ENCODE measurements at places on chromosomes 2 and 18.
A peak's percentile ranks its signal among the peaks of the same experiment; 100 is the strongest.

- no peak for DNase-seq
Measured at GRCh38 chr18:62323483-62324180, 1.5 kb upstream of the TNFRSF11A start.

GRCh38 chr2:18552351-18553077, 7.9 kb downstream of the RDH14 start:
- DNase-seq = peak; percentile 22

DNA sequence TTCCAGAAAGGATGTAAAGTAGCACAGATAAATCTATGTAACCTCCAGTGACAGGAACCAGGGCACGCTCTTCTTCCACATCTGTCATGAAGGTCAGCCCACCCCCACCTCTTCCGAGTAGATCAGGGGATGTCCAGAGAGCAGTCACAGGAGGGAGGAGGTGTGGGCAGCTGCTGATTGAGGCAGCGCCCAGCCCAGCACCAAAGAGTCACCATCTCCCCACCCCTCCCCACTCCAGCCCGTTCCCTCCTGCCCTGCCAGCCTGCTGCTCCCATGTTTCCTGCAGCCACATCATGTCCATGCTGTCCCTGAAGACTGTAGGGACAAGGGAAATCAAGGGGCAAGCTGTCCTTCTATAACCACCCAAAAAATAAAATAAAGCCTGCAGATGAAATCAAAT, 269.8 kb downstream of the BCL11A start:
- no peak for DNase-seq

DNA sequence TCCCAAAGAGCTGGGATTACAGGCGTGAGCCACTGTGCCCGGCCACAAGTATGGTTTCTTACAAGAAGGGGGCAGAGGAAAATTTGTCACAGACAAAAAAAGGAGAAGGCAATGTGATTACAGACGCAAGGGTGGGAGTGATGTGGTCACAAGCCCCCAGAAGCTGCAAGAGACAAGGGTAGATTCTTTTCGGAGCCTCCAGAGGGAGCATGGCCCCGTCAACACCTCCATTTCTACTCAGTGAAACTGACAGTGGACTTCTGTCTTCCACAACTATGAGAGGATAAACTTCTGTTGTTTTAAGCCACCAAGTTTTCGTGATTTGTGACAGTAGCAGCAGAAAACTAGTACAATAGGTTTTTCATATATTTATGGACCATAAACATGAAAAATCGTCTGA, 2.1 kb upstream of the TCF7L1 start:
- DNase-seq = peak; percentile 44

DNA sequence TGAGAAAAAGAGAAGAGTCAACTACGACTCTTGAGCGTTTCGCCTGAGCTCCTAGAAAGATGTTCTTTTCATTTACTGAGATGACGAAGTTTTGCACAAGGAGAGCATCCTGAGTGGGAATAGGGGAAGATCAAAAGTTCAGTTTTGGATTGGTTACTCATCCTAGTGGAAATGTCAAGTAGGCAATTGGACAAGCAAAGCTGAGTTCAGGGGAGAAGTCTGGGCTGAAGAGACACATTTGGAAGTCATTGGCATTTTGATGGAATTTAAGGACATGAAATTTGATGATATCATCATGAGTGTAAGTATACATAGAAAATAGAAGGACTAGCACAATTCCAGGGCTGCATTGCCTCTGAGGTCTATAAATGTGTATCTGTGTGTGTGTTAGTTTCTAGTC, 416.6 kb downstream of the RAD51AP2 start:
- DNase-seq = peak; percentile 66

DNA sequence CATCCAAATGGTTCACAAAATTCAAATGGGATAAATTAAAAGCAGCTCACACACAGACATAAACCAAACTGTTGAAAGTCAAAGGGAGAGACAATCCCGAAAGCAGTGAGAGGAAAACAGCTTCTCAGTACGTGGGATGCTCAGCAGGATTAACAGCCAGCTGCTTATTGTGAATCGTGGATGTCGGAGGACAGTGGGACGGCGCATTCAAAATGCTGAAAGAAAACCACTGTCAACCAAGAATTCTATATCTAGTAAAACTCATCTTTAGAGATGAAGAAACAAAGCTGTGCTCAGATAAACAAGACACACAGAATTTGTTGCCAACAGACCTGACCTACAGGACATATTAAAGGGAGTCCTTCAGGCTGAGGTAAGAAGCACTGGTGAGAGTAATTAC, 102.9 kb downstream of the NFATC1 start:
- no peak for DNase-seq

DNA sequence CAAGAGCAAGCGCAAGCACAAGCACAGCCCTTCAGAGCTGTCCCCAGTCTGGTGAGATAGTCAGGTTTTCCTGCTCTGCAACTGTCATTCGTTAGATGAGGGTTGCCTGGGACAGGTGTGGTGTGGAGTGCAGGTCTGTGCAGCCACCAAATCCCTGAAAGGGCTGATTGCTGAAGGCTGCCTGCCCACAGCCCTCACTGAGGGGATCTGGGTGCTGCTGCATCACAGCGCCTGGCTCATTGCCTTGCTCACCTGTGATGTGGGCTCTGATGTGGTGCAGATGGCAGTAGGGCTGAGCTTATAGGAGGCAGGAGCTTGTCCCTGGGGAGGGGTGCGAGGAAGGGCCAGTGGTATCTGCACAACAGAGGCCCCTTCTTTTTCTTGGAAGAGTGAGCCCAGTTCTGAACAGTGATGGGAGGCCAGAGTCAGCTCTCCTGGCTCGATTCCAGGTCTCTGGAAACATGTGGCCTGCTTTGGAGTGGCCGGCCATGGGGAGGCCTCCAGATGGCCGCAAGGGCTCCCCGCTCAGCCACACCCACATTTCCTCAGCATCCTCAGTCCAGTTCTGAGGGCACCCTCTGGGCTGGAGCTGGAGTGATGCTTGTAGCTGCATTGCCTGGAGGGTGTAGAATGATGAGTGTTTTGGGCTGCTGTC, 11.4 kb downstream of the UBE2F start:
- DNase-seq = no peak

GRCh38 chr18:59961070-59961469, 61.3 kb downstream of the PMAIP1 start:
- DNase-seq = no peak
